Activated T-cell treated with anti-CD3 and anti-CD28 coated beads, Interleukin-2, amount 50 U/mL, for 72 hours (primary cell): ENCODE measurements at places on chromosomes 7 and 10.

DNA sequence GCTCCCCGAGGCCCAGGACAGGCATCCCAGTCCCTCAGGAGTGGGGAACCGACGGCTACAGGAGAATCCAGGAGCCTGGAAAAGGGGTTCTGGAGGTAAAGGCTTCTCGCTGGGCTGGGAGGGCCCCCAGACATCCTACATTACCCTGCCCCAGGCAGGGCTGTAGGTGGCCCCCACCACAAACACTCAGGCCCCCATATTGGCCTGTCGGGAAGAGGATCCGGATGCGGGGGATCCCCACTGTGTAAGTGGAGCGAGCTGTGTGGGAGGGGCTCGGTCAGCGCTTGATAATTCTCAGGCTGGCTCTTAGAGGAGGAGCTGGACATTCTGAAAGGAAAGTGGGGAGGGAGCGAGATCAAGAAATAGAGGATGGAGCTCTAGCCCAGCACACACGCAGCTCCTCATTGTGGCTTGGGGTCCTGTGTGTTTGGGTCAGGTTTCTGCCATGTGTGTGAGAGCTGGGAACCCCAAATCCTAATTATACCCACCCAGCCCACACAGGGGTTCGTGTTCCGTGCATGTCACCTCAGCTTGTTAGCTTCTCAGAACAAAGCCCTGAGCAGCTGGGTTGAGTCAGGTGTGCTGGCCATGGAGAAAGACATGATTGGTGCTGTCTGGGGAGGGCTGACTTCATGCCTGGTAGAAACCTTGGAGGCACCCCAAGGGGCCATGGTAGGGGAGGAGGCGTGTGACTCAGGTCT lies 49.4 kb downstream of the ZNF467 start:
- DNase-seq, result no peak

DNA sequence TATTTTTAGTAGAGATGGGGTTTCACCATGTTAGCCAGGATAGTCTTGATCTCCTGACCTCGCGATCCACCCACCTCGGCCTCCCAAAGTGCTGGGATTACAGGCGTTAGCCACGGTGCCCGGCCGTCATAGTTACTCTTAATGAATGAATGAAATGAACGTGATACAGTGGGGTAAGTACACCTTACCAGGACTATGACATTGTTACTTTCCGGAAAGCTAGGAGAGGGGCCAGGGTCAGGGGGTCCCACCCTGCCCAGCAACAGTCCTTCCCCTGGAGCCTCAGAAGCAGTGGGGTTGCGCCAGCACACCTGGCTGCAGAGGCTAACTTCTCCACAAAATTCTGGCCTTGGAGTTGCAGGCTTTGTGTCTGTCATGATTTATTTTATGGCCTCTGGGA lies 21.4 kb downstream of the VSTM4 start:
- no peak for DNase-seq

- DNase-seq, result peak; percentile 64
Measured at GRCh38 chr7:44565097-44565794, 8.5 kb downstream of the DDX56 start.

DNA sequence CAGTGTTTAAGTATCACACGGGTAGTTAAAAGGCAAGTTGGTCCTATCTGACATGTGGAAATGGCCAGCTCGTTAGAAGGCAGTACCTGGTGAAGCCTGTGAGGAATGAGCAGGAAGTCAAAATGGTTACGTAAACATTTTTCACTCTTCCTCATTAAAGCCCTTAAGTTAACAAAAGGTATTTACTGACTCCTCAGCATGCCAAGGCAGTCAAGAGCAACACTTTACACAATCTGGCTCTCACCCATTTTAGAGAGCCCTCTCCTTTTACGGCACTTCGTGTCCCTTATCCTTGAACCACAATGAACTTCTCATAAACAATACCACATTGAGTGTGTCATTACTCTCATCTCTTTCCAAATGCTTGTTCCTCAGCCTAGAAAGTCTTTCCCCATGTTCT lies 11.0 kb upstream of the RSBN1L start:
- no peak for DNase-seq

GRCh38 chr7:138195151-138195571 lies 118.9 kb downstream of the AKR1D1 start:
- DNase-seq, result no peak

DNA sequence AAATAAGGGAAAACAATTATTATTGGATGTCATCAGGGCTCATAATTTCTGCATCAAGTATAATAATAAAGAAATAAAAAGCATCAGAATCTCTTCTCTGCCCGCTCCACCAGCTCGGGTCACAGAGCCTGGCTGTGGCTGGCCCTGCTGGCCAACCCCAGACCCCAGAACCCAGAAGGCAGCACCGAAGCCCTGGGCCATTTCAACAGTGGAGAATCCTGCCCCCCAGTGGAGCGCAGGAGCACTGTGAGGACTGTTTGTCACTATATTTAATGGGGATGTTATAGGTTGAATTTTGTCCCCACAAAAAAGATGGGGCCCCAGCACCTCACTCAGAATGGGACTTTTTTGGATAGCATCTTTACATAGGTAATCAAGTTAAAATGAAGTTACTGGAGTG lies 27.3 kb downstream of the DENND11 start:
- no peak for DNase-seq

DNA sequence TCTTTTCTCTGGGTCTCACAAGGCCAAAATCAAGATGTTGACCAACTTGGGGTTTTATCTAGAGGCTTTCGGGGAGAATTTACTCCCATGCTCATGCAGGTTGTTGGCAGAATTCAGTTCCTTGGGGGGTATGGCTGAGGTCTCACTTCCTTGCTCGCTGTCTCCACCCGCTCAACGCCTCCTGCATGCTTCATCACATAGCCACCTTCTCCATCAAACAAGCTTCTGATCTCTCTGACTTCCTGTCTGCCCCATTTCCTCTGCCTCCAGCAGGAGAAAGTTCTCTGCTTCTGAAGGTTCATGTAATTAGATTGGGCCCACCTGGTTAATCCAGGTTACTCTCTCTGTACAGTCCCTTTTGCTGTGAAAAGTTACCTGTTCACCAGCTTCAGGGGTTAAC lies 179.1 kb upstream of the FZD1 start:
- DNase-seq, result no peak

DNA sequence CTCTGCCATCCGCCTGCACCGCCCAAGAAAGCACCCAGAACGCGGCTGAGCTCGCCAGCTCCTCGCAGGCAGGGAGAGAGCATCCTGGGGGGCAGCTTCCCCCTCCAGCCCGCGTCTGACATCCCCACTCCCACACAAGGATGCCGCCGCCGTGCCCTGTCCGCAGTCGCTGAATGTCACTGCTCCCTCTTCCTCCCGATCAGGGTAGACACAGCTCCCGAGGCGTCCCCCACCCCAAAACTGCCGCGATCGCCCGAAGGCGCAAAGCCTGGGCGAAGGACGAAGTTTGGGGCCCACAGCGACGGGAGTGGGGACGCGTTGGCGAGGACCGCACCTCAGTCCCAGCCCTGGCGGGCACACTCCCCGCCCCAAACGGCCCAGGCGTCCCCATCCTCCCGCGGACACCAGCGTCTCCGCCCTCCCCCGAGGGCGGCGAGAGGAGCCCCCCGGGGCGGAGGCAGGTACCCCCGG lies 1.5 kb upstream of the KAT6B start:
- DNase-seq, result peak; percentile 63

- no peak for DNase-seq
Measured at GRCh38 chr7:88310956-88311674, 4.4 kb upstream of the STEAP4 start.

DNA sequence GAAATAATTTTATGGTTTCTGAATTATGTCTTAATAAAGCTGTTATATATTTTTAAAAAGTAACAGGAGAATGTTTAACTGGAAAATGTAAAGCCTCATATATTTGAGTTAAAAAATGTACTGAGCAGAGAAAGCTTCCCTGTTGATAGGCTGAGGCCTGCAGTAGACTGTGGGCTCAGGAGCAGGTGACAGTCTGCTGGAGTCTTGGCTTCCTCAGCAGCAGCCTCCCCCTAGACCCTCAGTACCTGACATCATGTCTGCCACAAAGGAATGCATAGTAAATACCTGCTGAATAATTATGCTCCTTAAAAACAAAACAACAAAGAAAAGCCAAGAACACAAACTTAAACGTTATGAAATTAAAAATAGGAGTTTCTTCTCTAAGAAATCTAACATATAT lies 73.9 kb upstream of the NOBOX start:
- no peak for DNase-seq

- no peak for DNase-seq
Measured at GRCh38 chr10:112373912-112374338, at the start of gene ACSL5. TSS of gene ACSL5 (plus strand) at chr10:112374116. CDS start at chr10:112394947, 20,831 bp downstream.

GRCh38 chr10:131831561-131831960 lies 69.2 kb upstream of the PPP2R2D start:
- DNase-seq, result no peak

GRCh38 chr10:110368556-110368955 lies 63.8 kb upstream of the SMNDC1 start:
- DNase-seq, result no peak

DNA sequence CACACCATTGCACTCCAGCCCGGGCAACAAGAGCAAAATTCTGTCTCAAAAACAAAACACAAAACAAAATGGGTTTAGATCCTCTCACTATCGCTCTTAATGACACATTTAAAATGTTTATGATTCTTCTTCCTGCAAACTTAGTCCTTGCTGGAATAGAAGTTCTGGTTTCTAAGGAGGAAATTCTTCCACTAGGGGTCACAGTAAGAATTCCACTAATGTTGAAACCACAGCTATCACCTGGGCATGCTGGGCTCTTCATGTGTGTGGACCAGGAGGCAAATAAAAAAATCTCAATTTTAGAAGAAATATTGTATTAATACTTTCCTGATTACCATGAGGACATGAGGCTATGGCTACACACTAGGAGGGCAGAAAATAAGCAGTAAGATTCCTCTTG lies 915.8 kb downstream of the TYW1 start:
- DNase-seq, result no peak

- DNase-seq, result no peak
Measured at GRCh38 chr7:28474282-28474638, 61.9 kb downstream of the CREB5 start.

GRCh38 chr7:105650382-105650970 lies 69.2 kb upstream of the EFCAB10 start:
- DNase-seq, result no peak

DNA sequence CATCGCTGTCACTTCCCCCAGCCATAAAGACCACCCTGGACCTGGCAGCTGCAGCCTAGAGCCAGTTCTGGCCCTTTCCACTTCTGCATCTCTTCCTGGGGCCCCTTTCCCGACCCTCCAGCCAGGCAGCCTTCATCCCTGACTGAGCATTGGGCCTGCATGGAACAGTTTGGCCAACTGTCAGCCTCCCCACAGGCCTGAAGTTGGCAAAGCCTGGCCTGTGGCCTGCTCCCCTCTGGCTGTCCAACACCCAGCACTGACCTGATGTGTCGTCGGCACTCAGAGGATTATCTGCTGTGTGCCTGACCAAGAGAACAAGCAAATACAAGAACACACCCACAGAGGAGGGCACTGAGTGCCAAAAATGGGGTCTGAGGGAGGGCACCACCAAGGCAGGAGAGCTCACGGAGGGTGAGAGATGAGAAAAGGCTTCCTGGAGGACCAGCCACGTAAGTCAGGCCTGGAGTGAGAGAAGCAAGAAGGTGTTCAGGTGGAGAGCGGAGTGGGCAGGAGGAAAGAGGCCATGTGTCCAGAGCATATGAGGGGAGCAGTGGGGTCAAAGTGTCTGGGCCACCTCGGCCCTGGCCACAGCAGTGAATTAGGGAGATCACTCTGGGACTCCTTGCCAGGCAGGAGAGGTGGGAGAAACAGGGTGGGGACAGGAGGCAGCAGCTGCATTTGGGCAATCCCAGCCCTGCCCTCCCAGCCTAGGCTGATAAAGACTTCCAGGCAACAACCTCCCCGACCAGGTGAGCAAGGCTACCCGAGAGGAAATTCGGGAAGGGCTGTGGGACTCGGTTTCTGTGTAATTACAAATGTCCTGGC lies 4.5 kb downstream of the GPRIN2 start:
- DNase-seq, result no peak

DNA sequence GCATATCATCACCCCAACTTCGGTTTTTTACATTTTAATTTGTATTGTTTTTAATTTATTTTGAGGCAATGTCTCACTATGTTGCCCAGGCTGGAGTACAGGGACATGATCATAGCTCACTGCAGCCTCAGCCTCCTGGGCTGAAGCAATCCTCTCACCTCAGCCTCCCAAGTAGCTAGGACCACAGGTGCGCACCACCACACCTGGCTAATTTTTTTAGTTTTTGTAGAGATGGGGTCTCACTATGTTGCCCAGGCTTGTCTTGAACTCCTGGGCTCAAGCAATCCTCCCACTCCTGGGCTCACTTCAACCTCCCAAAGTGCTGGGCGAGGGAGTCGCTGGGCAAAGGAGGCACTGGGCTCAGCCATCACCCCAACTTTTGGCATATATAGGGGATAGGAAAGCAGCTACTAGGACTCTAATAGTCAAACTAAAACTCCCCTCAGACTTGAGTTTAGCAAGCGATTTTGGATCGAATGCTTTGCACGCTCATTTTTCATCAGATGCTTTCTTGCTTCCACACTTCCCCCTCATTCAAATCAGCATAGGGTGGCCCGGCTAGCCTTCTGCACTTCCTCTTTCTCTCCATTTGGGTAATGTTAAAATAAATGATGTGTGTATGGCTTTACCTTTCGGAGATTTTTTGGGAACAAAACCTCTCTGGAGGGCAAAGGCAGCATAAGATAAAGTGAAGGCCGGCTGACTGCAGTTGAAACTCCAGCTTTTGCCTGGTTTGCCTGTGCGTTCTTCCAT lies 20.8 kb upstream of the NMT2 start:
- no peak for DNase-seq

DNA sequence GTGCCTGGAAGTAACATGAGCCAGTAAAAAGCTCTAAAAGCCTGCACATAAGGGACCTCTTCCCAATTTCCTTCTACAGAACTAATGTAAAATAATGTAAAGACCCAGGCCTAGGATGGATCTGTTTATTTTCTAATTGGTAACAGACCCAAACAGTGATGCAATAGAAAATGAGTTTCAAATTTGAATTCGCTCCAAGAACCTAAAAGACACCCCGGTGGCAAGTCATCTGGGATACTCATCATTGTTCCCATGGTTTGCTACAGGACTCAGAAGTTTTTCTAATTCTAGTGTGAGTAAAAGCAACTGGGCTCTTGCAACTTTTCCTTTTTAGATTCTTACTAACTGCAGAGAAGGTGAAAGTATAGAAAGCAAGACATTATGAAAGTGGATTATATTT lies 271.3 kb upstream of the CACNA2D1 start:
- DNase-seq, result no peak
